ENCODE measurements at places on chromosomes 6 and 20.

DNA sequence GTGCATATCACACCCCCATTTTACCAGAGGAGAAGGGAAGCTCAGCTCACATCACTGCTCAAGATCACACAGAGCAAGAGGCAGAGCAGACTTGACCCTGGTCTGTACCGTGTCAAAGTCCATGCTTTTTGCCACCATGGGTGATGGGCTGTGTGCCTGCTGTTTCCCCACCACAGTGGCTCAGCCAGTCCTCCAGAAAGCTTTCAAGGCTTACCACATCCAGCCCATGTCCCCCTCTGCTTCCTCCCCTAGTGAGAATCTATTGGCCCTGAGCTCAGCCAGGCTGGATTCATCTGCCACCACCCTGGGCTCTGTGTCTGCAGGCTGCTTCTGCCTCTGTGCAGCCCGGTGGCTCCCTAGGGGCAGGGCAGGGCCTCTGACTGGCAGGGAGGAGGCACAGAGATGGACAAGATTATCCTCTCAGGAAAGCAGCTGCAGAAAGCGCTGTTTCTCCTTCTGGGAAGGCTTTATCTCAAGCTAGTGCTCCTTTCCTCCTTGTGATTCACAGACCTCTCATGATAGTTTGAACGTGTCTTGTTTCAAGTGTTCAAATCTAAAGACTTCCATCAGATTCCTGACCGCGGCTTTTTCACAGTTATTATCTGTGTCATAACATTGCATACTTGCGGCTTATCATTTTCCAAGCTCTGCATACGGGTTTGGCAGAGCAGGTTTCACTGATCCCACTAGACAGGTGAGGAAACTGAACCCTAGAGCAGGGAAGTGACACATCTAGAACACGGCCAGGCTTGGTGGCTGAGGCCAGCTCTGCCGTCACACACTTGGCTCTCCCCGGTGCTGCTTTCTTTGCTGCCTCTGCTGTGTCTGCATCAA, 37.4 kb downstream of the VEGFA start:
- no peak for DNase-seq

DNA sequence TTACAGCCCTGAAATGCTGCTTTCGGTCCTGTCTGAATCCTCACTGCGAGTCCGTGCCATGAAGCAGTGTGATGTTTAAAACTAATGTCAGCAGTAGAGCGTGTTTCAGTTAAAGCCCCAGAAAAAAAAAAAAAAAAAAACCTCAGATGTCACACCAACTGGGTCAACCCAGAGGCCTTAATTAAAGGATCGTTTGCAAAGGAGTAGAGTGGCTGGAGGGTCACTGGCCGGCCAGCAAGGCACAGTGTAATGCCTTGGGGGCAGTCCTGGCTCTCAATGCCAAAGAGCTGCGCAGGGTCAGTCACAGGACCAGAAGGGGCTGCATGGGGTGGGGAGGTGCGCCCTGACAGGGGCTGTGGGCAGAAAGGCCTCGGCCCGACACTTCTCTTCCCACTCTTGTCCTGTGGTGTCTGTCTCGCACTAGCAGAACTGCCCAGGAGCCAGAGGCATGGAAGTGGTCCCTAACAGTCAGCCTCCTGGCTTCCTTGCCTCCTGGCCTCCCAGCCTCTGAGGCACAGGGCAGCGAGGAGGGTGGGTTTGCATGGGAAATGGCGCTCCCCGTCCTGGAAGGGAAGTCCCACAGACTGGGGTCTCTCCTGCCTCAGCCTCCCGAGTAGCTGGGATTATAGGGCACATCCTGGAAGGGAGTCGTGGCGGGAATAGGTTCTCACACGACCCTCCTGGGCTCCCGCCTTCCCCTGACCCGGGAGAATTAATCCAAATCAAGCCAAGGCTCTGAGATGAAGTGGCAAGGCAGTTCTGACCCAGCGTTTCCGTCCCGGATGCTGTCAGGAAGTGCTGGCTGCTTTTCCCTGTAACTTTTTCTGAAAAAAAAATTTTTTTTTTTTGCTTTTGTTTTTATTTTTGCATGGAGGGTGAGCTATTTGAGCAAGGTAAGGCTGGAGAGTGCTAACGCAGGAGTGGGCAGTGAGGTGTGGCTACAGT, 53.7 kb upstream of the MPC1 start:
- no peak for DNase-seq

DNA sequence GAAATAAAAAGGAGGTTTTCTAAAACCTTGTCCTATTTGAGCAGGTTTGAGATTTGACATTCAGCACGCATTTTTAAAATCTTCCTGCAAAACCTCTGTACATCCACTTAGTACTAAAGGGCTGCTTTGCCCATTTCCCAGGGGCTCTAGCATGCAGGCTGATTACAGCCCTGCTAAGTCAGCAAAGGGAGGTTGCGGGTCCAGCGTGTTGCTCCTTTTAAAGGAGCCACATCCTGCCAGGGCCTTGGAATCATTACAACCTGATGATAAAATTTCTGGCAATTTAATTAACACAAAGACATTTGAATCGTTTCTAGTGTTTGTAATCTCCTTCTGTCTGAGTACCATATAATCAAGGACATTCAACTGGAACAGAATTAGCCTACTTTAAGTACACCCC, 455.1 kb upstream of the CITED2 start:
- no peak for DNase-seq

GRCh38 chr20:40192529-40192928, 496.5 kb downstream of the MAFB start:
- no peak for DNase-seq

DNA sequence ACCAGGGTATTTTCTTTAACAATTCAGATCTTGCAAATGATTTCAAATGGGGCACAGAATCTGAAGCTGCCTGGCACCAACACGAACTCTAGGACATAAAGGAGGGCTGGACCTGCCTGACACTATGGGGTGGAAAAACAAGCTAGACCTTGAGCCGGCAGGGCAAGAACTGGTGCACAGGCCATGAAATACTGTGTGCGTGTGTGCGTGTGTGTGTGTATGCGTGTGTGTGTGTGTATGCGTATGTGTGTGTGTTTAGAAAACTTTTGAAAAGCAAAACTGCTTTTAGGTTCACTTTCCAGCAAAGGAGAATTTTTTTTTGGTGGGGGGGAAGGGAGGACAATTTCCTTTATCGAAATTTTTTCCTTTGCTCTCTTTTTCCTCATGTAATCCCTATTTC, 11.9 kb upstream of the QKI start:
- DNase-seq, result no peak

DNA sequence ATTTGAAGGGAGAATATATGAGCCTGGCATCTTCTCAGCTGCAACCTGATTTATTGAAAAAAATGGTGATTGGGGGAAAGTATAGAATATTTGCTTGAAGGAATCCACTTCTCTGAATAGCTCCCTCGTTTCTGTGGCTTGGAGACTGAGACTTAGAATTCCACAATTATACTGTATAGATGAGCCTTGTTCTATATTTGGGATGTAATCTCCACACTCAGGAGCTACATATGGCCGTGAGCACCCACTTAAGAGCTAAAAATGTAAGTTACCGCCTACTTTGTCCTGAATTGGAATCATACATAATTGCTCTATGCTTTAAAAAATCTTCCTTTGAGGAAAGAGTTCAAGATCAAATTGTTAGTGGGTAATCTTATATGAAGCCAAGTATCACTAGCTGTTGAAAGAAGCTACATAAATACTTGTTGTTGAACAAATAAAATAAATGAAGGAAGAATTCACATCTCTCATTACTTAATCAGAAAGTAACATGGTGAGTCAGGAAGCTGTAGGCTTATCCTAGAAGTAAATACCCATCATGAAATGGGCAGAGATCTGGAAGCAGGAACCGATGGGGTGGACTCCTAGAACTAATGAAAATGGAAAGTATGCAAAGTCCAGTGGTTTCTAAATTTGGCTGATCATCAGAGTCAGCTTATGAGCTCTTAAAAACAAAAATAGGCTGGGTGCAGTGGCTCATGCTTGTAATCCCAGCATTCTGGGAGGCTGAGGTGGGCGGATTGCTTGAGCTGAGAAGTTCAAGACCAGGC, 254.3 kb downstream of the SOX4 start:
- no peak for DNase-seq

- DNase-seq, result no peak
Measured at GRCh38 chr20:61500791-61501321, 248.8 kb downstream of the CDH4 start.

- DNase-seq, result no peak
Measured at GRCh38 chr6:33909737-33910136, 105.9 kb upstream of the MLN start.

DNA sequence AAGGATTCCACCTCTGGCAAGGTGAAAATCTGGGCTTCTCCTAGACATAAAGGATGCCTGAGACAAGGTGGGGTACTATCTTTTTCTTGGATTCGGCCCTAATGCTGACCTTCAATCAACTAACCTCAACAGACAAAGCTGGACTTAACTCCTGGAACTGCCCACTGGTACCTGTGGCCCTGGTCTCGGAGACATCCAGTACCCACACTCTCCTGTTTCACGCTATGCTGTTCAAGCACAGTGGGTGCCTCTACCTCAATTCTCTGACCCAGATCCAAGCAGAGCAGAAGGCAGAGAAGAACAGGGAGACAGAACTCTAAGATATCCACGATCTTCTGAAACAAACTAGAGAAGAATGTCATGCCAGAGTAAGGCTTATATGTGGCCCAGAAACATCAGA, 189.8 kb upstream of the FOXQ1 start:
- no peak for DNase-seq

- DNase-seq, result no peak
Measured at GRCh38 chr6:45479834-45480751, 102.4 kb upstream of the SUPT3H start.

- DNase-seq, result no peak
Measured at GRCh38 chr6:93792746-93793145, 373.4 kb upstream of the EPHA7 start.

DNA sequence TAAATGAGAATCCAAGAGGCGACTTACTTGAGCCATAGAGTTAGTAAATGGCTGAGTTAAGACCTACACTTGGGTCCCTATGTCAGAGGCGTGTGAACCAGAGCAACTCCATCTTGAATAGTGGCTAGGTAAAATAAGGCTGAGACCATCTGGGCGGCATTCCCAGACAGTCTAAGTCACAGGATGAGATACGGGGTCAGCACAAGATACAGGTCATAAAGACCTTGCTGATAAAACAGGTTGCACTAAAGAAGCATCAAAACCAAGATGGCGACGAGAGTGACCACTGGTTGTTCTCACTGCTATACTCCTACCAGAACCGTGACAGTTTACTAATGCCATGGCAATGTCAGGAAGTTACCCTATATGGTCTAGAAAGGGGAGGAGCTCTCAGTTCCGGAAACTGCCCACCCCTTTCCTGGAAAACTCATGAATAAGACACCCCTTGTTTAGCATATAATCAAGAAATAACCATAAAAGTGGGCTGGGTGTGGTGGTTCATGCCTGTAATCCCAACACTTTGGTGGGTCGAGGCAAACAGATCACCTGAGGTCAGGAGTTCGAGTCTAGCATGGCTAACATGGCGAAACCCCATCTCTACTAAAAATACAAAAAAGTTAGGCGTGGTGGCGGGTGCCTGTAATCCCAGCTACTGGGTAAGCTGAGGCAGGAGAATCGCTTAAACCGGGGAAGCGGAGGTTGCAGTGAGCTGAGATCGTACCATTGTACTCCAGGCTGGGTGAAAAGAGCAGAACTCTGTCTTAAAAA, 43.9 kb upstream of the EEF1A1 start:
- no peak for DNase-seq

DNA sequence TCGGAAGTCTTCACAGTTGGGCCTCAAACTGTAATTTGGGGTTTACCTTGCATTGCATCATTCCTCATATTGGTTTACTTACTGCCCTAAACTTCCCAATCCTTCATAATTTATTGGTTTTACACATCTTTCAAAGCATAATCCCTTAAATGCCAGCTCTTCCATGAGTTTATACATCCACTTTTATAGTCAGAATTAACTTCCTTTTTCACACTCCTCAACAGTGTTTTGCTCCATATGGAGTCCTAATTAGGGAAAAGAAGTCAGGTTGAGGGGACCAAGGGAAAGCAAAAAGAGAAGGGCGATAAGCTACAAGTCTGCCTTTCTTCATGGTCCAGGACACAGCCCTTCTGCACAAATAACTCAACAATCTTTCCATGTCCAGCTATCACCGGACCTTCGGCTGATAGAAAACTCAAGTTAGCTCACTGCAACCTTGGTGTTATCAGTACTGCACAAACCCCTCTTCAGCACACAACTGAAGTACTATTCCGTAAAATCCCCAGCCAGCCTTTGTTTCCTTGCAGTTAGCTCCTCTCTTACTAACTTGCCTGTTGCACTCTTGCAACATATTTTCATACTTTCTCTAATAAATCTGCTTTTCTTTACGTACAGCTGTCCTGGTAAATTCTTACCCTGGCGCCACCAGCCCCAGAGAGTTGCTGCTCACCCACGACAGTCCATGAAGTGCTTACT, 2.0 kb downstream of the EEF1E1 start:
- DNase-seq, result no peak

DNA sequence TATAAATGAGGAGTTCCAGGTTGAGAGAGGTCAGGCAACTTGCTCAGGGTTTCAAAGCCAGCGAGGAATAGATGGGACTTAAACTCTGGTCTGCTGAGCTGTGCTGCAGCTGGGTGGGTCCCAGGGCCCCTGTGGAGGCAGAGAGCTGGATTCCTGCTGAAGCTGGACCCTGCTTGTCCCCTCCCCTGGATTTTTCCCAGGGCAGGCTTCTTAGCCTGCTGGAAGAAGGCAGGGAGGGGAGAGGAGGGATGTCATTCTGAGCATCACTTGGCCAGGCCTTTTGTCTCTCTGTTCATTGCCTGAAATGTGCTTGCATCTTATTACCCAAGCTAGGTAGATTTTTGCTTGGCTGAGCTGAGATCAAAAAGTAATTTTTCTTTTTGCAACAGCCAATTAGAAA, 133.7 kb downstream of the DHX35 start:
- no peak for DNase-seq

DNA sequence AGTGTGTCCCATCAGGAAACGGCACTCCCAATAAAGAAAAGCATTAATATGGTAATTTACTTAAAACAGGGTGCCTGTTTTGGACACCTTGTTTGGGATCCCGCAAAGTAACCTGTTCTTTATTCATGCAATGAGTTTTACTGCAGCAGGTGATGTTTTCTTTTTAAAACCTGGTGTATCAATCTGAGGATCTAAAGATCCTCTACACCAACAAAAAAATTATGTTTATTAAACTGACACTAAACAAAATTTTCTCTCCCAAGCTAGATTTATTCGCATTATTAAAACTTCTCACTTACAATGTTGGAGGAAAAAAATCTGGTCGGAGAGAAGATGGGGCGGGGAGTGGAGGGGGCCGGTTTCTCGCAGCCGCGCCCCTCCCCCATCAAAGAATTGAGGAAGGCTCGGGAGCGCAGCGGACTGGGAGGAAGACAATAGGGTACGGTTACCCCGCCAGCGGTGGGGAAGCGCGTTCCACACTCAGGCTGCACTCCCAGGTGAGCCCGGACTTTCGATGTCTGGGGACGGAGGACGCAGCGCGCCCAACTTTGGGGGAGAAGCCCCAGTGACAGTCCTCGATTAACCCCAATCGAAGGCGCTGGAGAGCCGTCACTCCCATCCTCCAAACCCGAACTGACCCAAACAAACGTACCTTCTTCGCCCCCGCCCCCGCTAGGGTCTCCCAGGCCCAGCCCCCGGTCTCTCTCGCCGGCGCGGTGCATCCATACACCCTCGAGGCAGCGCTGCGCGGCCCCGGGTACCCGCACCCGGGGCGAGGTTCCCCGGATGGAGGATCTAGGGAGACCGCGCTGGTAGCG, 1.3 kb downstream of the CD24 start:
- DNase-seq, result no peak

- no peak for DNase-seq
Measured at GRCh38 chr6:128443553-128443952, 76.8 kb downstream of the PTPRK start.
